ENCODE measurements at places on chromosomes 5 and 9. TPM values are rescaled to one million over a fixed set of nuclear protein-coding genes. Genes with fewer than 3 reads are reported as not detected.

- no peak for DNase-seq
Observed at GRCh38 chr5:92268343-92268742, 885.2 kb upstream of the ARRDC3 start.

The PCDHGB1 gene
- 3.0 TPM for total RNA-seq

DNA sequence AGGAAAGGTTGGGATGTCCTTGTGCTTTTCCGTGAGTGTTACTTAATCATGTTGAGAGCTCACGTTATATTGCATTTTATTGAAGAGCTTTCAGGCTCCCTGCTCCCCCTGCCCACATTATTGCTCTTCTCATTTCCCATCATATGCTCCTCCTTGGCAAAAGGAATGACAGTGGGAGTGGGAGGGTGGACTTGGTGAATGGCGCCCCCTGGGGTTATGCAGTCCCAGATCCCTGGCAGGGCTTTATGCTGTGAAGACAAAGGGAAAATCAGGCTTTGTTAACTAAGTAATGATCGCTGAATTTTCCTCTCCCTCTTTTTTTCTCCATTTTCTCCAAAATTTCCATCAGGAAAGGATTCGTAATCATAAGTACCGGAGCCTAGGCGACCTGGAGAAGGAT lies 166.6 kb downstream of the SMARCA2 start:
- no peak for DNase-seq

The KIAA1191 gene
- total RNA-seq, result 86.0 TPM

GRCh38 chr5:170513856-170514525 lies 10.2 kb downstream of the KCNIP1 start:
- no peak for DNase-seq

DNA sequence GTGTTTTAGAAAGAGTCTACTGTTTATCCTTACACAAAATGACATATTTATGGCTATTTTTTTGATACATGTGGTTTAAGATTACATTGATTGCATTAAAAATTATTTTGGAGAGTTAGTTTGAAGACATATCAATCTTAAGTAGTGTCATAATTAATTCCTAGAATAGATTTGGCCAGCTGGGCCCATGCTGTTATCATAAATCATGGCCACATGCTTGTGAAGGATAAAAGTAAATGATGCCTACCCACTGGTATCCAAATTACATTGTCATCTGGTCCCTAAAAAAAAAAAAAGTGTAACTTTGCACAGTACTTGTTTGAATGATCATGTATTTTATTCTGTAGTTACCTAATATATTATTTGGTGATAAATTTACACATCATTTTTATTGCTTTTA lies 96.9 kb downstream of the PARP8 start:
- DNase-seq, result no peak

DNA sequence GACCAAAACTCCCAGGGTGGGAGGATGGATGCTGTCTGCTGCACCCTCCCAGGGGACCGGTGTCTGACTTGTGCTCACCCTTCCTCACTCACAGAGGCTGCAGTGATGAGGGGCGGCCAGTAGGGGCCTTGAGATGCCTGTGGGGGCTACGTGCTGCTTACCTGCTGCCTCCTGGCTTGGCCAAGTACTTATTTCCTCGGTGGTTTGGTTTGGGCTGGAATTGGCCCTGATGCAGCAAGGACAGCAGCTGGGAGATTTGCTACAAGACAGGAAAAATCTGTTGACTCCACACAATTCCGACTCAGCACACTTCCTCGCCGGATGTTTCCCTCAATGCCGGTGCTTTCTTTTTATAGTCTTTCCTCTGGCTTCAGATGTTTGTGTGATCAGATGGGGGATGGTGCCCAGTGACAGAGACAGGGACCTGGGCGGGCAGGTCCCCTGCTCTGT lies 6.6 kb downstream of the PCDH12 start:
- no peak for DNase-seq

- DNase-seq, result no peak
Observed at GRCh38 chr5:86152988-86153560, 464.7 kb upstream of the COX7C start.

DNA sequence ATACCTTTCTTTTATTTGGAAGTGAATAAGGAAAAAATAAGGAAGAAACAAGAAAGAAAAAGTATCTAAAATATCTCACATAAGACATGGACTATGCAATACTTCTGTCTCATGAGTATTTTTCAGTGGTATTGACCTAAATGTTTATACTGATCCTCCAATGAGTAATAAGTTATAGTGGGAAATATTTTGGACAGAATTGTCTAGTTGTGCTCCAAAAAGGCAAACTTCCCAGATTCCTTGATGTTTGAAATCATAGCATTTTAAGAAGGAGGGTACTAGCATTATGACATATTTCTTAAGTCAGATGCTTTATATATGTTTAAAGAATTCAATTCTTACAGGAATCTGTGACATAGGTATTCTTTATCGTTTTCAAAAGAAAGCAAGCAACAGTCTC lies 34.5 kb upstream of the BASP1 start:
- no peak for DNase-seq

- DNase-seq, result no peak
Observed at GRCh38 chr5:170338291-170338690, 40.7 kb upstream of the LCP2 start.

DNA sequence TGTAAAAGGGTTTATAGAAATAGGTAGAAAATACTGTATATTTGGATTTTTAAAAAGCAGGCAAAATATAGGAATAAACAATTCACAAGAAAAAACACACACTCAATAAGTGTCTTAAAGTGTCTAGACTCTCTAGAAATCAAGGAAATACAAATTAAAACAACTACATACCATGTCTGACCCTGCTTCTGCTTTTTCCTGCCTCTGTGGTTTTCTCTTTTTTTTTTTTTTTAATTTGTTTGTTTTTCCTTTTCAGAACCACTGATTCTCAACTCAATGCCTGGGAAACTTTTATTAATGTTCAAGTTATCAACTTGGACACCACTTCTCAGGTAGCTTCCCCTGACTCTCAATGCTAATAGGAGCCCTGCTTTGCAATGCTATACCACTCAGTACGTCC lies 25.5 kb upstream of the TAS2R1 start:
- DNase-seq, result no peak

The CYLC2 gene
- not detected for total RNA-seq

- no peak for DNase-seq
Observed at GRCh38 chr9:121302341-121302740, 34.4 kb downstream of the GSN start.

The UBTD2 gene
- 10.9 TPM for total RNA-seq

The ZNF879 gene
- total RNA-seq, result 4.8 TPM

The SLC12A7 gene
- 53.7 TPM for total RNA-seq

DNA sequence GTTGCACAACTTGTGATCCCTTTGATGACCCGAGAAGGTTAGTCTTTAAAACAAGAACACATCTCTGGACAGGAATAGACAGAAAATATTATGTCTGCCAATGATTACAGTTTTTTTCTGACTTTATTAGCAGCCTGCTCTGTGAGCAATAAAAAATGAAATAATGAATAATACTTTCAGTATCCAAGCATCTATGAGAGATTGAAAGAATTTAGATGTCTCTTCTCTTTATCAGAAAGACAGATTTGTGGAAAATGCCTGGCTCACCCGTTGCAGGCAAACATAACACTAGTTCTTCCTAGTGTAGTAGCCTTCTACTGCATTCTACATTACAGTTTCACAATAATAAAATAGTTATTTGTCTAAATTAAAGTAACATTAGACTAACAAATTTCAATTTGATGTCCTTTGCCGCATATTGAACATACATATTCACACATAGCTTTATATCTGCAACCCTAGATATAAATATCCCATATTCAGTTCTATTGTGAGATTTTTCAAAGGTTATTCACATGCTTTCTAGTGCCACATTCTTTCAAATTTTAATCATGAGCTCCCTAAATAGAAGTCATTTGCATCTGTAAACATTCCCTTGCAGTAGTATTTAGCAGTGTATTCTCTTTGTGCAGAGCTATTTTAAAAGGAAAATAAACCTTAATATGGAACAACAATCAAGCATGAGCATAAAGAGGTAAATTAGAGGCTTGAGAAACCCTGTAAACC lies 267.3 kb downstream of the EFNA5 start:
- no peak for DNase-seq

GRCh38 chr5:11555171-11555570 lies 349.1 kb downstream of the CTNND2 start:
- DNase-seq, result no peak

GRCh38 chr9:6068983-6069382 lies 53.6 kb upstream of the RANBP6 start:
- DNase-seq, result no peak

DNA sequence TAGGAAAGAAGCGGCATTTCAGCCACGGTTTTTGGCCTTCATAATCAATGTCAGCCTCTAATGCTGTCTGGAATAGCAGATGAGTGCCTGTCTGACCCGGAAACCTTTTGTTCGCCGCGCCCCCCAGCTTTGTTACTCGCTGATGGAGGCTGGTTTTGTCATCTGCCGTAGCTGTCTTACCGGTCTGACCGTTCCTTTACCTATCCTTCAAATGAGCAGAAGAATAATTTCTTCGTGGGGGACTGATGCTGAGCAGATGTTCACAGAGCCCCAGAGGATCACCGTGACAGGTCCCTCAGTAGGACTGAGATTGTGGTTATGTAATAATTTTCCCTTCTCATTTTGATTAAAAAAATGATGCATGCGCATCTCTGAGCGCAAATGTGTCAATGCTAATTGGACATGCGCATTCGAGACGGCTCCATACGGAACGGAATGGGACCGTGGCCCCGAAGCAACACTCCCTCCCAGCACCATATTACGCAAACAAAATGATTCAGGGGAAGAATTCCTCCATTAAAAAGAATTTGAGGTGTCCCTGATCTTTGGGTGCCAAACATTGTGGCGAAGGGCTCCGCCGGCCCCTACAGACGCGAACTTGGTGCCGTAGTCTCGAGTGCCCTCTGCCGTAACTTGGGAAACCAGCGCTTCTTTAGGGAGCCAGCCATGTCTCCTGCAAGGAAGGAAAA lies 27.6 kb downstream of the TLX3 start:
- peak; percentile 51 for DNase-seq

The GBGT1 gene
- total RNA-seq, result 12.8 TPM
